ENCODE measurements at places on chromosomes 1 and 21. TPM values are rescaled to one million over a fixed set of nuclear protein-coding genes. Genes with fewer than 3 reads are reported as not detected.

The RBM11 gene
- 1.0 TPM for polyA plus RNA-seq

The S100A8 gene
- polyA plus RNA-seq = 109 TPM

The AADACL4 gene
- polyA plus RNA-seq = not detected

The WARS2 gene
- 8.4 TPM for polyA plus RNA-seq

The AMY1B gene
- polyA plus RNA-seq = not detected

The BACH1 gene
- polyA plus RNA-seq = 8.4 TPM

The NPPA gene
- polyA plus RNA-seq = 8.6 TPM

The RBM34 gene
- polyA plus RNA-seq = 56.1 TPM

The RIMS3 gene
- polyA plus RNA-seq = 13.7 TPM

The PRKAA2 gene
- 0.60 TPM for polyA plus RNA-seq

The RHD gene
- not detected for polyA plus RNA-seq

DNA sequence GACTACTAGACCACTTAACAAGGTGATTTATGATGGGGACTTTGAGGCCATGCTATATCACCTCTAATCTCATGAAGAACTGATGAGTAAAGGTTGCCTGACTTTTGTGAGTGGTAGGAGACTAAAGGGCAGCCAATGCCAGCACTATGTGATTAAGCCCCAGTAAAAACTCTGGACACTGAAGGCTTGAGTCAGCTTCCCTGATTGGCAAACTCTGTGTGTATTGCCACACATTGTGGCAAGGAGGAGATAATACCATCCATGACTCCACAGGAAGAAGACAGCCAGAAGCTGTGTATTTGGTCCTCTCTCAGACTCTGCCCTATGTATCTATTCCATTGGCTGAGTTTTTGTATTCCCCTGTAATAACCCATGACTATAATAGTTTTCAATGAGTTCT is 413.3 kb upstream of the ZRANB2 start:
- no peaks in the 10 kb centered on the region for H3K4me1 ChIP-seq
- no peak for DNase-seq
- no peak overlapping the region for H3K4me3 ChIP-seq
- no peaks in the 10 kb centered on the region for H3K36me3 ChIP-seq
- no peaks in the 10 kb centered on the region for H3K27me3 ChIP-seq

DNA sequence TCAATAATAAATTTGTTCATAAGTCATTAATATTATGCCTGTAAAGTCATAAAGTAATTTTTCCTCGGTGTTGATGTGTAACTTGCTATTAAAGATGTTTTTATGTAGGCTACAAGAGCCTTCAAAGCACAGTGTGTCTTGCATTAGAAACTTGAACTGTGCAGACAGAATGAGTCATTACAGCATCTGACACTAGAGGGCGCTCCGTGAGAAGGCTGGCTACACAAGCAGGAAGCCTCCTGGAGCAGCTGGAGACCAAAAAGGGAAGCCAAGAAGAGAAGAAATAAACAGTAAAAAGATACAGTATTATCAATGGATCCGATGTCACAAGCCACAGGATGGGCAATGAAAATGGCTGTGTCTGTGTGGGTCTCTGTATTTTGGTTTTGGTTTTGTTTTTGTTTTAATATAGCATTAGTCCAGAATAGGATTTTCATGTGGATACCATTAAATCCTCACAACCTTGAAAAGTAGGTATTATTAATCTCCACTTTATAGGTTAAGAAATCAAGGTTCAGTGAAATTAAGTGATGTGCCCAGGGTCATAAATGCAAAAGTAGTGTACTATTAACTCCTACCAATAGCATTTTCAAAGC is 16.1 kb upstream of the LRRC8D start:
- DNase-seq = peak; percentile 92
- H3K4me1 ChIP-seq = peaks cover 24% of the 10 kb centered on the region
- H3K4me3 ChIP-seq = no peak overlapping the region
- no peaks in the 10 kb centered on the region for H3K27me3 ChIP-seq

- peak; percentile 87 for DNase-seq
- no peak overlapping the region for H3K4me3 ChIP-seq
- no peaks in the 10 kb centered on the region for H3K27me3 ChIP-seq
- no peak overlapping the region for H3K27ac ChIP-seq
- no peaks in the 10 kb centered on the region for H3K36me3 ChIP-seq
These were observed 10.6 kb downstream of the AVPR1B start for GRCh38 chr1:206106328-206107167.

- no peaks in the 10 kb centered on the region for H3K27me3 ChIP-seq
- no peak for DNase-seq
- H3K27ac ChIP-seq = no peak overlapping the region
- H3K4me3 ChIP-seq = no peak overlapping the region
- no peaks in the 10 kb centered on the region for H3K4me1 ChIP-seq
These were observed 51.0 kb downstream of the KIAA0319L start for GRCh38 chr1:35505911-35506798.

GRCh38 chr1:3352952-3353331 is 101.5 kb upstream of the ARHGEF16 start:
- no peak overlapping the region for H3K4me3 ChIP-seq
- no peaks in the 10 kb centered on the region for H3K4me1 ChIP-seq
- H3K36me3 ChIP-seq = no peaks in the 10 kb centered on the region
- peak; percentile 85 for DNase-seq
- peak overlapping the region; percentile 95 for H3K27ac ChIP-seq

- no peak overlapping the region for H3K27ac ChIP-seq
- peaks cover 82% of the 10 kb centered on the region for H3K4me1 ChIP-seq
- no peaks in the 10 kb centered on the region for H3K27me3 ChIP-seq
- H3K4me3 ChIP-seq = no peak overlapping the region
- no peak for DNase-seq
- H3K36me3 ChIP-seq = no peaks in the 10 kb centered on the region
These were observed 29.5 kb downstream of the RNF11 start for GRCh38 chr1:51265618-51266017.

GRCh38 chr1:183163316-183163715 is 22.7 kb upstream of the LAMC2 start:
- DNase-seq = no peak
- no peaks in the 10 kb centered on the region for H3K36me3 ChIP-seq
- H3K4me1 ChIP-seq = no peaks in the 10 kb centered on the region
- H3K27ac ChIP-seq = no peak overlapping the region

DNA sequence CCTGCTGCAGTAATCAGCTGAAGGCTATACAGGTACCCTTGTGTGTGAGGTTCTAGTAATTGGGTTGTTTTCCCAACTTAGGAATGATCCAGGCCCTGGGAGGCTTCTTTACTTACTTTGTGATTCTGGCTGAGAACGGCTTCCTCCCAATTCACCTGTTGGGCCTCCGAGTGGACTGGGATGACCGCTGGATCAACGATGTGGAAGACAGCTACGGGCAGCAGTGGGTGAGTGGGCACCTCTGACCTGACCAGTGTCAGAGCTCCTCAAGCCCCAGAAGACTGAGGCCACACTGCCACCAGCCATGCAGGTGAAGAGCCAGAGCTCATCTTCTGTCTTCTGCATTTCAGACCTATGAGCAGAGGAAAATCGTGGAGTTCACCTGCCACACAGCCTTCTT is 27.7 kb downstream of the ATP1A1 start:
- no peak for DNase-seq
- H3K27ac ChIP-seq = no peak overlapping the region
- H3K4me3 ChIP-seq = no peak overlapping the region
- H3K36me3 ChIP-seq = peaks cover 50% of the 10 kb centered on the region

GRCh38 chr1:101291562-101292380 is 55.0 kb downstream of the S1PR1 start:
- H3K27me3 ChIP-seq = no peaks in the 10 kb centered on the region
- no peak for DNase-seq
- H3K4me1 ChIP-seq = no peaks in the 10 kb centered on the region
- no peak overlapping the region for H3K27ac ChIP-seq
- no peak overlapping the region for H3K4me3 ChIP-seq

- H3K4me1 ChIP-seq = peaks cover 63% of the 10 kb centered on the region
- peak overlapping the region; percentile 91 for H3K4me3 ChIP-seq
- DNase-seq = peak; percentile 87
- no peaks in the 10 kb centered on the region for H3K36me3 ChIP-seq
- H3K27ac ChIP-seq = peak overlapping the region; percentile 95
These were observed 688 bp downstream of the PTTG1IP start for GRCh38 chr21:44872649-44873355.

GRCh38 chr1:94729267-94729666 is 90.9 kb upstream of the SLC44A3 start:
- DNase-seq = no peak
- H3K4me1 ChIP-seq = peaks cover 18% of the 10 kb centered on the region
- H3K36me3 ChIP-seq = no peaks in the 10 kb centered on the region
- no peak overlapping the region for H3K4me3 ChIP-seq
- H3K27me3 ChIP-seq = no peaks in the 10 kb centered on the region
- no peak overlapping the region for H3K27ac ChIP-seq

- no peak for DNase-seq
- peak overlapping the region; percentile 23 for H3K27ac ChIP-seq
- no peaks in the 10 kb centered on the region for H3K27me3 ChIP-seq
- H3K36me3 ChIP-seq = no peaks in the 10 kb centered on the region
- no peak overlapping the region for H3K4me3 ChIP-seq
- H3K4me1 ChIP-seq = no peaks in the 10 kb centered on the region
These were observed 37.8 kb upstream of the TLR5 start for GRCh38 chr1:223180731-223181321.

DNA sequence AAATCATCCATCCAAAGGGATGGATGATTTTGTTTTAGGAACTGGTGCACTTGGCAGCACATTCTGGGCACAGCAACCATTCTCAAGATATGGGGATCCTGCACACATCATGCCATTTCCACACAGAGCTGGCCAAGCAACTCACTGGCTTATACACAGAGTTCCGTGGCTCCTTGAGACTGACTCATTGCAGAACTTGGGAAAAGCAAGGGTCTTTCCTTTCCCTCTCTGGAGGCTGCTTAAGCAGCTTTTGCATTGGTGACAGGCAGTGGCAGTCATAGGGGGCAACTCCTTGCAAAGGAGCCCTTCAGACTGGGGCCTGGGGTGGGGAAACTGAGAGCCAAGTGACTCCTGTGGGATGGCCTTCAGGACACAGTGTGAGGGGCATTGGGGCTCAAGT is 1.9 kb upstream of the MAD2L2 start:
- no peaks in the 10 kb centered on the region for H3K36me3 ChIP-seq
- peaks cover under 1% of the 10 kb centered on the region for H3K27me3 ChIP-seq
- H3K4me1 ChIP-seq = no peaks in the 10 kb centered on the region
- DNase-seq = no peak

- H3K27me3 ChIP-seq = peaks cover 14% of the 10 kb centered on the region
- no peaks in the 10 kb centered on the region for H3K4me1 ChIP-seq
- H3K36me3 ChIP-seq = no peaks in the 10 kb centered on the region
- DNase-seq = peak; percentile 11
- no peak overlapping the region for H3K4me3 ChIP-seq
These were observed 596 bp downstream of the PADI4 start for GRCh38 chr1:17308593-17308992.

DNA sequence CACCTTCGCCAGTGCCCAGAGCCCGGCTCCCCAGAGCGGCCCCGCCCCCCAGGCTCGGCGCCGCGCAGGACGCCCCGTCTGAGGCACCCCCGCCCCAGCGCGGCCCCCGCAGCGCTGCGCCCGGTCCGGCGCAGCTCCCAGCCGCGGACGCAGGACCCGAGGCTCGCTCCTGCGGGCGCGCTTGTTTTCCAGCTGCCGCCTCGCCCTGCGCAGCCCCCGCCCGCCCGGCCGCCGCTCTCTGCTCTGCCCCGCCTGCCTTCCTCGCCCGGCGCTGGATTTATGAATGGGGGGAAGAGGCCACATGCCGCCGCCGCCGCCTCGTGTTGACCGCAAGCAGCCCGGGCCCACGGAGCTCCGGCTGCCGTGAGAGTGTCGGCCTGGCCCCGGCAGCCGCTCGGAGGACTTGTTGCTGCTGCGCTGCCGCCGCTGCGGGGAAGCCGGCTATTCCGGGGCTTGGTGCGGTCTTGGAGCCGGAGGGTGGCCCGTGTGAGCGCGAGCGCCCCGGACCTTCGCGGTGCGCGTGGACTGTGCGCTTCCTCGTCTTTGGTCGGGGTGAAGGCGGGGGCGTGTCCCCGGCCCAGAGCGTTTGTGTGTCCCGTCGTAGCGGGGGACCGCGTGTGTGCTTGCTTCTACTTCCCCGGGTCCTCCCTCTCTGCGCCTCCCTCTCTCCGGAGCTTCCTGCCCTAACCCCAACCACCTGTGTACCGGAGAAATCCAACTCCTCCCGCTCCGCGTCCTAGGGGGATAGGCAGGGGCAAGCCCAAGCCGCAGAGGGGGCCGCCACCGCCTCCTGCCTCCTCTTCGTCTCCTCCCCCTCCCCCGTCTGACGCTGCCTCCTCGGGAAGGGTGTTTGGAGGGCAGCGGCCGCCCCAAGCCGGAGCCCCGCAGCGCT is 736 bp downstream of the KCNC4 start:
- H3K4me1 ChIP-seq = peaks cover 17% of the 10 kb centered on the region
- peak; percentile 76 for DNase-seq
- peaks cover 15% of the 10 kb centered on the region for H3K27me3 ChIP-seq

DNA sequence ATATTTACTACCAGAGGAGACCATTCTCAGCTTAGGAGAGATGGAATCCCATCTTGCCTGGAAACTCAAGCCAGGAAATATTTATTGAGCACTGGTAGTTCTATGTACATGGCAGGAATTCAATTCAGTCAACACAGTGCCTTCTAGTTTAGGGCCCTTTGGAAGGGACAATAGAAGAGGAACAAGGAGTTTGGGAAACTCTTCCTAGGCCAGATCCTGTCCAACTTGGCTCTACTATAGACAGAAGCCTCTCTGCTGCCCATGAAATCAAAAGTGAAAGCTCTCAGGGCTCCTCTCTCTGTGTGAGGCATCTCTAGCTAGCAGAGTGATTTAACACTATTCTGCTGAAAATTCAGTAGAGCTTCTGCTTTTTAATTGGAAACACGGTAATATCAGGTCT is 244.6 kb upstream of the MAP1LC3C start:
- no peaks in the 10 kb centered on the region for H3K36me3 ChIP-seq
- no peak overlapping the region for H3K4me3 ChIP-seq
- no peaks in the 10 kb centered on the region for H3K4me1 ChIP-seq
- H3K27me3 ChIP-seq = no peaks in the 10 kb centered on the region
- no peak overlapping the region for H3K27ac ChIP-seq
- DNase-seq = no peak

DNA sequence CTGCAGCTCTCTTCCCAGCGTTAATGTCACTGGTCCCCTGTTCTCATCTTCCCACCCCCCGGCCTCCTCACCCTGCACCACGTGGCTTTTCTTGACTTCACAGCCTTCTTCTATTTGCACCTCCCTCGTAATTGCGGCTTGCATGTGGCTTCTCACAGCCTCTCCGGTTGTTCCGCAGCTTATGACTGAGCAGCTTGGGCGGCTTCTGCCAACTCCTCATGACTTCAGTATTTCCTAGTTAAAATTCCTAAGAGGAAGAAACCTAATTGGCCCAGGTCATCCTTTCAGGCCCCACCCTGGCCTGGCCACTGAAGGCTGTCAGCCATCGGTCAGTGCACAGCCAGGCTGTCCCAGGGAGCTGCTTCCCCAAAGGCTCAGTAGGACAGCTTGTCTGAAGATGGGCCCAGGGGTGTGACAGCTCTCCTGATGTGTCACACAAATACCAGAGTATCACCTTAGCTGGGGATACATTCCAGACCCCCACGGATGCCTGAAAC is 8.6 kb upstream of the RERE start:
- no peak for DNase-seq
- no peaks in the 10 kb centered on the region for H3K36me3 ChIP-seq
- H3K4me1 ChIP-seq = no peaks in the 10 kb centered on the region
- H3K27me3 ChIP-seq = no peaks in the 10 kb centered on the region
- H3K4me3 ChIP-seq = no peak overlapping the region

Data from sigmoid colon (tissue), 7 donors.